Right hindlimb (tissue), 1 donor: ENCODE measurements at places on chromosomes 6 and 20.

- DNase-seq, result no peak
Measured at GRCh38 chr6:16440636-16441212, 202.3 kb downstream of the GMPR start.

DNA sequence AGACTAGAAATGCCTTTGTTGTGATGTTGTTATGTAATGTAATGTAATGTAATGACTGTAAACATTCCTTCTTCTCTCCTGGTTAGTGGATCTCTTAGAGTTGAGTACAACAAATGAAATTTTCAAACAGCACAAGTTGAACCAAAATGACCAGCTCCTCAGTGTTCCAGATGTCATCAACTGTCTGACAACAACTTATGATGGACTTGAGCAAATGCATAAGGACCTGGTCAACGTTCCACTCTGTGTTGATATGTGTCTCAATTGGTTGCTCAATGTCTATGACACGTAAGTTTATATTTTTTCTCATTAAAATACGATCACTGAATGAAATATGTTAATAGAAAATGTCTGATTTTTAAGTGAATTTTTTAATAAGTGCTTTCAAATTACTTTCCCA, 496.7 kb downstream of the UTRN start:
- DNase-seq, result no peak

GRCh38 chr20:63656451-63656850, 1.7 kb upstream of the RTEL1 start:
- DNase-seq, result no peak

GRCh38 chr6:158782432-158783166, 36.6 kb downstream of the EZR start:
- DNase-seq, result no peak

GRCh38 chr6:157668713-157669112, 154.3 kb upstream of the SNX9 start:
- no peak for DNase-seq

DNA sequence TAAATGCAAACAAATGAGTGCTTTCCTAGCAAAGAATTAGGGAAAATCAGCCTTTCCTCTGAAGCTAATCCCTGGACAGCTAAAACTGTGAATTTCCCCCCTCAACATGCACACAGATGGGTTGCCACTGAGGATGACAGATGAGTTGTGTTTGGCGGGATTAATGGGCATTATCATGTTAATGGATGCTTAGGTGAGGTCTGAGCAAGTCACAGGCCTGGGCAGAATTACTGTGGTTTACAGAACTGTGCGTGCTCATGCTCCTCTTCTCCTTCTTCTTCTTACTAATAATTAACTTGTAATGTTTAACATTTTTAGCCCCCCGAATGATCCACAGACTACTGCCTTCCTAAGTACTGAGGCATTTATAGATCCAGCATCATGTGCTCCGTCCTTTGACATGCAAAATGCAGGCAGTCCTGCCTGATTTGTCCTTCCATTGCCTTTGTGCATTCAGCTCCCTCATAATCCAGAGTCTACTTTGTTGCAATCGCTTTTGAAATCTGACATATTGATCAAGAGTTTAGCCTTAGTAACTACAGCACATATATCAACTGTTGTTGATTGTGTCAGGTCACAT, 753.4 kb upstream of the MMS22L start:
- DNase-seq, result no peak
